ENCODE measurements at places on chromosomes 6 and 20.

DNA sequence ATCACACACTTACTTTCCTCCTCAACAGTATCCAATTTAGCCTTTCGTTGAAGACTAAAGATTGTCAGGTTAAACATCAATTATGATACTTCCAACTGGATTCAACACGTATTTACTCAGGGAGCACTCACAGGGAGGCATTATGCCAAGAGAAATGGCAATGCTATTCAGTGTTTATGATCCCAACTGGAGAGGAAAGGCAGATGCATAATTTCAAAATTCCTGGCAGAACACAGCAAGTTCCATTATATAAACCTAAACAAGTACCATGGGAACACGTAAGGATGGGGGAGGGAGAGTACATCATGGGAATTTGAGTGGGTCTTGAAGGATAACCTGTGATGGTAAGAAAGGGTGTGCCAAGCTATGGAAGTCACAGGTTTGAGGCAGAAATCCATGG is 112.7 kb downstream of the ISM1 start:
- no peak for DNase-seq

DNA sequence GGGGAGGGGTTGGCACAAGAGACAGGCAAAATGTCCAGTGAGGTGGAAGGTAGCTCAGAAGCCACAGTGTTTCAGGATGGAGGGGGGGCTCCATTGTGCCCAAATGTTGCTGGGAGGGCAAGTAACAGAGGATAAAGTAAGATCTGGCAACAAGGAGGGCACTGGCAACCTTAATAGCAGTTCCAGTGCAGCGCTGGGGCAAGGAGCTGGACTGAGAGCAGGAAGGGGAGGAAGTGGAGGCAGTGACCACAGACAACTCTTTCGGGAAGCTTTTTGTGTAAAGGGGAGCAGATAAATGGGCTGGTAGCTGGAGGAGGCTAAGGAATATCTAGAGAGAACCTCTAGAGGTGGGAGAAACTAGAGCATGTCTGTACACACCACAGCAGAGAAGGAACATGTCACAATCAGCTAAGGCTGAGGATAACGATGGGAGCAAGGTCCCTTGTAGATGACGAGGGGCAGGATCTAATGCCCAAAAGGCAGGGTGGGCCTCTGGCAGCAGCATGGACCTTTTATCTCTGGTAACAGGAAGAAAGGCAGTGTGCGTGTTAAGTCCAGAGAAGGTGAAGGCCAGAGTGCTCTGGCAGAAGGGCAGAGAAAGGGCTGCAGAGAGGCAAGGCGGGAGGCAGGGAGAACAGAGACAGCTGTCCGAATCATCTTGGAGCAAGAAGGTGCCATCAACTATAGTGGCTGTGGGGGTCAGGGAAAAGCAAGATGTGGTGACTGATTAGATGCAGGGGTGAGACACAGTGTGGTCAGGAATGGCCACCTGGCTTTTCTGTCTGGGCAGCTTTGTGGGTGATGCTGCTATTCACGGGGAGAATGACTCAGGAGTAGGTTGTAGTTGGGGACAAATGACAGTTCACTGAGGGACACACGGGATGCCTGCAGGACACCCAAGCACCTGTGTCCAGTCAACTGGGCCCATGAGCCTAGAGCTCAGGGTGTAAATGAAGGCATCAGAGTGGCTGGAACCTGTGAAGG is 17.4 kb downstream of the TMEM242 start:
- DNase-seq, result no peak

GRCh38 chr20:17610566-17611289 is 40.9 kb downstream of the DSTN start:
- no peak for DNase-seq

DNA sequence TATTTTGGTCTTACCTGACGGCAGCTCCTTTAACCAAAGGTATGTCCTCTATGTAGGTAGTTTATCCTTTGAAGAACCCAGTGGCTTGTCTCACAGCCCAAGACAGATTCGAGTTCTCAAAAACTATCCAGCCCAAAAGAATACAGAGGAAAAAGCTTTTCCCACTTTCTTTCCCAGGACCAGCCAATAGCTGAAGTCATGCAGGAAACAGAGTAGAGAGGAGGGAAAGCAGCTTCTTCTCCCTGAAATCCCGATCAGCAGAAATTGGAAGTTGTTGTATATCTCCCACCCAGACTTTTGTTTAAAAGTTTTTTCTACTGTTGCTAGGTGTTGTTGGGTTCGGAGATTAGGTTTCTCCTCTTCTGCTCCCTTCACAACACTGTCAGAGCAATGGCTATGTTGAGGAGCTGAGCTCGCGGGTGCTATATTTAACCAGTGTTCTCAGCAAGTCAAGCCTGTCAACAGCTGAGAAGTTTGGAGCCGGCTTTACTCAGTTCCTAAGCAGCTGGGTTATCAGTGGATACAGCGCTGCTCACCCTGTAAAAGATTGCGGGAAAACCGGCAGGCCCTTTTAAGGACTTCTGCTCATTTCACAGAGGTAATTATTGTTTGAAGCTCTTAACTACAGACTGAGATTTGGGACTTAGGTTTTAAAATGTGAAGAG is at the start of gene FILIP1:
TSS of gene FILIP1 (minus strand) at position 401 of the 665 bp plus-strand sequence. CDS start 78,828 bp downstream, outside the sequence.
- DNase-seq, result no peak

DNA sequence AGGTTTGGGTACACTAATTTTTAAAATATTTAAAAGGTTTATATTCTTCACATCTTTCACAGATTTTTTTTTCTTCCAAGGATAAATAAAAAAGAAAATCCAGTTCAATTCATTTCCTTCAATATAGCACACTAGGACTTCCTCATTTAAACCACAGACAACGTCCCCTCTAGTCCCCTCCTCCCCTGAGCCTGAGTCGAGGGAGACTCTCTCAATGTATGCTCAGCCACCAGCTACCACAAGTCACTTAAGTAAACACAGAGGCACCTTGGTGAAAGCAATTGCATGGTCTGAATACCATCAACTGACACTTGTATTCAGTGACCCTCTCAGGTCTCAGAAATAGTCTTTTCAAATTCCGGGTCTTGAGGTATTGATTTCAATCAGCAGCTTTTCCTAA is 88.6 kb downstream of the SIM1 start:
- DNase-seq, result peak; percentile 7

DNA sequence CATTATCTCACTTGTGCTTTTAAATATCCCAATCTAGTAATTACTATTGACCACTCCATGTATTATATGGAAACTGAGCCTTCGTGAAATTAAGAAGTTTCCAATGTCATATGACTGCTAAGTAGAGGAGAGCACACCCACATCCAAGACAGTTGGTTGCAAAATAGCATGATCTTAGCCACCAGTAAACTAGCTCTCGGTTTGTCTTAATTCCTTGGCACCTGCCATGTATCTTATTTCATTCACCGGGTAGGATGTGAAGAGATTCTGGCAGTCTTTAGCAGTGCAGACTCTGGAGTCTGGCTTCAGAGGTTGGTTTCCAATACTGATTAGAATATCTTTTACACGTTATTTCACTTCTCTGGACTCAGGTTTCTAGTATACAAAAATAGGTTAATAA is 270.3 kb downstream of the LAMA2 start:
- no peak for DNase-seq

GRCh38 chr6:116215414-116215813 is 38.5 kb downstream of the TSPYL4 start:
- DNase-seq, result no peak

- DNase-seq, result no peak
These were observed 75.0 kb downstream of the MBOAT1 start for GRCh38 chr6:20137240-20137639.

GRCh38 chr20:43995645-43996044 is 81.0 kb downstream of the TOX2 start:
- DNase-seq, result no peak

- no peak for DNase-seq
These were observed 186.7 kb upstream of the ARID1B start for GRCh38 chr6:156590482-156590881.

Data from NCI-H187 (cell line).